ENCODE measurements at places on chromosomes 11 and 22. TPM values are rescaled to one million over a fixed set of nuclear protein-coding genes. Genes with fewer than 3 reads are reported as not detected.
A peak's percentile ranks its signal among the peaks of the same experiment; 100 is the strongest.

- H3K36me3 ChIP-seq: no peaks in the 10 kb centered on the region
- no peaks in the 10 kb centered on the region for H3K27me3 ChIP-seq
- DNase-seq: no peak
- no peak overlapping the region for H3K27ac ChIP-seq
- H3K4me1 ChIP-seq: no peaks in the 10 kb centered on the region
Observed at GRCh38 chr22:35053060-35053835, 12.7 kb upstream of the ISX start.

C1QTNF5 gene
- 1.9 TPM for total RNA-seq

GRCh38 chr22:42041784-42042183 lies 28.8 kb downstream of the NAGA start:
- no peak for DNase-seq
- no peak overlapping the region for H3K4me3 ChIP-seq
- H3K27me3 ChIP-seq: no peaks in the 10 kb centered on the region
- H3K4me1 ChIP-seq: no peaks in the 10 kb centered on the region

GRCh38 chr11:120121914-120122473 lies 15.9 kb downstream of the TRIM29 start:
- DNase-seq: no peak
- no peaks in the 10 kb centered on the region for H3K4me1 ChIP-seq
- no peak overlapping the region for H3K27ac ChIP-seq
- no peak overlapping the region for H3K4me3 ChIP-seq
- H3K27me3 ChIP-seq: peaks cover 27% of the 10 kb centered on the region

MAP6 gene
- total RNA-seq: 3.0 TPM

MRGPRX4 gene
- under 0.01 TPM for total RNA-seq

DNA sequence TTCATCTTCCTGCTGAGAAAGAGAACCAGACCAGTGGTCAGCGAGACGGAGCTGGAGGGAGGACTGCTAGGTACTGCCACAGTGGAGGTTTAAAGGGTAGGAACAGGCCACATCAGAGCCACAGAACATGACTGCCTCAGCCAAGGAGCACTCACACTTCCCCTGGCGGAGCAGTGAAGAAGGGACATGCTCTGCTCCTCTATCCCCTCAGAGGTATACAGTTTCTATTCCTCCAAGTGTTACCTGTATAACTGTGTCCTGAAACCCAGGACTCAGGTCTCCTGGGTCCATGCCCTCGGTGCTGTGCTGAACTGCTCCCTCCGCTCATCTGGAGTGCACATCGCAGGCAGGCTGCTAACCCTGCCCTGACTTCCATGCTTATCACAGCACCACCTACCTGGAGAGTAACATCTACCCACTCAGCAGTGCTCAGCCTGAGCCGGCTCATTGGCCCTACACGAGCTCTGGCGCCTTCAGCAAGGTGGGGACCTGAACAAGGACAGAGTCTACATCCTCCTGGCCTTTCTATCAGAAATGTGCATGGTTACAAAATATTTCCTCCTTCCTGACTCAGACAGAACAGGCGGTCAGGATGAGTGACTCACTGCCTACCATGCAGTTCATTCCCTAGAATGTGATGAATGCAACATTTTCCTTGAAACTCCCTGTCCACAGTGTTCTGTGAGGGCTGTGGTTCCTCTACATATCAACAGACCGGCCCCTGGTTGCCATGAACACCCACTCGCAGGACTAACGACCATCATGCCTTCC lies 52.9 kb downstream of the C11orf58 start:
- no peaks in the 10 kb centered on the region for H3K36me3 ChIP-seq
- H3K27me3 ChIP-seq: no peaks in the 10 kb centered on the region
- peak; percentile 95 for DNase-seq
- peak overlapping the region; percentile 50 for H3K27ac ChIP-seq

DNA sequence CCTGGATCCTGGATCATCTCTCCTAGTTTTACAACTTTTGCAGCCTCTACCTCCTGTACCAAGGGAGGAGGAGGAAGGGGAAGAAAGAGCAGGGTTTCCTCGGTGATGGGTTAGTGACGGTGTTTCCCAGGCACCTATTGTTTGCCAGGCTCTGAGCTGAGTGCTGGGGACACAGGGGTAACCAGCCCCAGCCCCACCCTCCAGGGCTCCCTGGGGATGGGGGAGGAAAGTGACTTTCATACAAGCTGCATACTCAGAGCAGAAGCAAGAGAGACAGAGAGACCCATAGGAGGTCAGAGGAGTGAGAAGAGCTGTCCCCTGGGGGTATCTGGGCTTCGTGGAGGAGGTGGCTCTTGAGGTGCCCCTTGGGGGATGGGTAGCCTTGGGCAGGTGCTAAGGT lies 89.4 kb upstream of the THY1 start:
- H3K4me1 ChIP-seq: peaks cover 2% of the 10 kb centered on the region
- H3K36me3 ChIP-seq: no peaks in the 10 kb centered on the region
- no peak overlapping the region for H3K27ac ChIP-seq

Measured in IMR-90 (cell line).